ENCODE measurements at places on chromosomes 5 and 9.

GRCh38 chr9:109904666-109905065 lies 124.7 kb downstream of the PALM2AKAP2 start:
- no peak for DNase-seq

DNA sequence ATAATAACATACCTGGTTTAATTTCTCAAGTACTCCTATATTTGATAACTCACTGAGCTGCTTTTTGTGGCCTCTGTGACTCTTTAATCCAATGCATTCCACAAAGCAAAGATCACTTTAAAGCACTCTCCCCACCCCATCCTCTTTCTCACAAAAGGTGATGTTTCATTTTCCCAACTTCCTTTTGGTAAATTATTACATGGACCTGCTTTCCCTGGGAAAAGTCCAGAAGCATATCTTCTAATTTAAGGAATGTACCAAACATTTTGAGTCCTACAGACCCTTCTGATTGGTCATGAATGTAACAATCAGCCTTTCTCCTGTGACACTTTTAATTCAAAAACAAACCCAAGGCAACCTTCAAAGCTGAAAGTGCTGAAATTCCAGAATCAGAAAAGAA lies 71.1 kb downstream of the MLLT3 start:
- no peak for DNase-seq

- no peak for DNase-seq
Observed at GRCh38 chr5:150517272-150518152, 9.6 kb downstream of the NDST1 start.

DNA sequence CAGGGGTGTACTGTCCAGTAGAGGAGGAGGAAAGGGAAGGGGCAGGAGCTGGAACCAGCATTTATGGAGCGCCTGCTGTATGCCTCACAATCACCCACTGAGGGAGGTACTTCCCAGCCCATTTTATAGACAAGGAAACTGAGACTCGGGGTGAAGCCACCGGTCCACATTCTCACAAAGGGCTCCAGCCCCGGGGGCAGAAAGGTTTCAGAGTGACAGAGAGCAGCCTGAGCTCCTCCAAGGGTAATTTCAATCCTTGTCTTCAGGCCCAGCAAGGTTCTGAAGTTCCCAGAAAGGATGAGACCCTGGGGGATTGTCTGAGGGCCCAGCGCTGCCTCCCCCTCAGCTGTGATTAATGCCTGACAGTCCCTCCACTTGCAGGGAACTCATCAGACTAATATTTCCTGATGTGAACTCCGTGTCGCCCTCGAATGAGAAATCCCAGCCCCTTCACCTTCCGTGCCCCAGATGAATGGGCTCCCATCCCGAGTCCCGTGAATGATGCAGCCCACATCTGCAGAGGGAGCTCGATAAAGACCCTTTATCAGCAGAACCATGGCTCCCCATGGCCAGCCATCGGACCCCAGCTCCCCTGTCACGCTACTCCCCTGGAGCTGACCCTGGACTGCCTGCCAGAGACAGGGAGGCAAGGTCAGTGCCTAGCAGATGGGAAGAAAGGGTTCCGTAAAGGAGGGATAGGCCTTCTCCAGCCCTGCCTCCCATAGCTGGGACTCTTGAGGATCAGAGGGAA lies 32.1 kb upstream of the MVB12B start:
- DNase-seq, result no peak

Data from stimulated activated CD8-positive, alpha-beta memory T cell treated with anti-CD3 and anti-CD28 coated beads, Interleukin-15, amount 100 ng/mL, for 4 hours (primary cell).